ENCODE measurements at places on chromosomes 7 and 10. TPM values are rescaled to one million over a fixed set of nuclear protein-coding genes. Genes with fewer than 3 reads are reported as not detected.

- no peak for DNase-seq
Observed at GRCh38 chr7:42624471-42624870, 287.4 kb downstream of the C7orf25 start.

DNA sequence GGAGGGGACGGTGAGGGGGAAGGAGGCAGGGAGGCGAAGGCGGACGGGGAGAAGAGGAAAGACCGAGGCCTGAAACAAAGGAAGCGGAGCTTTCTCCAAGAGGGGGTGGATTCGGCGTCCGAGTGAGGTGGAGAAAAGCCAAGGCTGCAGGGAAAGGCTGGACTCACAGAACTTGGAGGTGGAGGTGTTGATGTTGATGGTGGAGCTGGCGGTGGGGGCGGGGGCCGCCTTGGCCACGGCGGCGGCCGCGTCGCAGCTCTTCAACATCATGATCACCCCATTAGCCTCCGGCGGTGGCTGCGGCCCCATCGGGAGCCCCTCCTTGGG, 578 bp downstream of the CACUL1 start:
- DNase-seq: peak; percentile 62

- peak; percentile 12 for DNase-seq
Observed at GRCh38 chr7:45456747-45457524, 117.2 kb upstream of the ADCY1 start.

The SLC16A9 gene
- 3.5 TPM for polyA plus RNA-seq

The ASB10 gene
- not detected for polyA plus RNA-seq

DNA sequence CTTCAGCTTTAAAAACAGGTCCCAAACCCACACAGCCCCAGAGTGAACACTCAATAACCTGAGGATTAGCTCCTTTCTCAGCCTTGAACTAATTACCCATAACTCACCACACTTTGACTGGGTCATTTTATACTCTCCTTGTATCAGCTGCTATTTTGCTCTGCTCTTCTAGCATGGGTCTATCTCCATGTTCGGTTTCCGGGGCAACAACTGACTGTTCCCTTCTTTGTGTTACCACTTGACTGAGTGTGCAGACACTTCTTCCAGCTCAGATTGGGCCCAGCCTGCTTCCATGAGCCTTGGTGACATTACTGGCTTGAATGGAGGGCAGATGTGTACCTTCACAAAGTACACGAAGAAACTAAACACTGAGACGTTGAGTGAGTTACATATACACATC, 31.5 kb upstream of the PRPS1L1 start:
- DNase-seq: no peak

GRCh38 chr10:131831561-131831960, 69.2 kb upstream of the PPP2R2D start:
- DNase-seq: no peak

DNA sequence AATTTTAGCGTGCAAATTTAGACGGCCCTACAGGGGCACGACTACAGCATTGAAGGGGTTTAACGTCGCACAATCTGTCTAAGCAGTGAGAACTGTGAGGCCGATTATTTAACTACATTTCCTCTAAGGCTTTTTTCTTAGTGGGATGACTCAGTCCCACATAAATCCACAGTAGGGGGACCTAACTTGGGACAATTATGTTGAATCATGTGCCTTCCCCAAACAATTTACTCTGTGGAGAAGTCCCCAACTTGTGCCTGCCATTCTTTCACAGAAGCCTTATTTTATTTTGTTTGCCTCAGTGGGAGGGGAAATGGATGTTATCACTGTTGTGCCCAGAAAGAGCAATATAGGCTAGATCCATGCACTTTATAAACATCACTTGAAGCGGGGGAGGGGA, 80.3 kb upstream of the CDCA7L start:
- DNase-seq: no peak

The C10orf62 gene
- polyA plus RNA-seq: not detected

DNA sequence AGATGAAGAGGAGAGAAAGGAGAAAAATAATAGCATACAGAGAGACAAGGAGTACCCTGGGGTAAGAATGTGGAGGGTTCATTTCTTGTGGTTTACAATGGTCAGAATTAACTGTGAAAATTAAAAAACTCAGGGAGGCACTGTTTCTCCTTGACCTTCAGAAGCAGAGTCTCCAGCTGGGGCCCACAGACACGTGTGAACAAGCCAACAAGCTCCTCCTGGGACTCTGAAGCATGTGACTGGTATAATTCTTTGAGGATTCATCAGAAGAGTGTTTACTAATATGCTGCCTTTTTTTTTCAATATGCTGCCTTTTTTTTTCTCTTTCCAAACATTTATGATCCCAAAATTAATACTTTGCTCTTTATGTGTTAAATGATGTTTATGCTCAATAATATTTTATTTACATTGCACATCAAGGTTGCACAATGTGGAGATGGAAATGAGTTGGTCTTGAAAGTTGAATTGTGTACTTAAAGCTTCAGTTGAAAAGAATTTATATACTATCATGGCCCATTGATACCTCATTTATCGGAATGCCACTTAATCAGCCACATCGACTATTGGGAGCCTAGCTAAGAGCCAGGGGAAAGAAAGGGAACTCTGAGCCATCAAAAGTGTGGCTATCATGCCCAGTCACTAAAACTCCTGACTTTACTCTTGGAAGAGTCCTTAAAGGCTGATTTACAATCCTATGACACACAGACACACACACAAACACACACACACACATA, 134.7 kb upstream of the RHOBTB1 start:
- no peak for DNase-seq

The MYOF gene
- 9.6 TPM for polyA plus RNA-seq

The MYL7 gene
- 20,231 TPM for polyA plus RNA-seq

The KIFBP gene
- 36.0 TPM for polyA plus RNA-seq

The CFTR gene
- 8.8 TPM for polyA plus RNA-seq

- no peak for DNase-seq
Observed at GRCh38 chr10:124320778-124321432, 97.8 kb downstream of the OAT start.

The IMPDH1 gene
- 20.5 TPM for polyA plus RNA-seq

DNA sequence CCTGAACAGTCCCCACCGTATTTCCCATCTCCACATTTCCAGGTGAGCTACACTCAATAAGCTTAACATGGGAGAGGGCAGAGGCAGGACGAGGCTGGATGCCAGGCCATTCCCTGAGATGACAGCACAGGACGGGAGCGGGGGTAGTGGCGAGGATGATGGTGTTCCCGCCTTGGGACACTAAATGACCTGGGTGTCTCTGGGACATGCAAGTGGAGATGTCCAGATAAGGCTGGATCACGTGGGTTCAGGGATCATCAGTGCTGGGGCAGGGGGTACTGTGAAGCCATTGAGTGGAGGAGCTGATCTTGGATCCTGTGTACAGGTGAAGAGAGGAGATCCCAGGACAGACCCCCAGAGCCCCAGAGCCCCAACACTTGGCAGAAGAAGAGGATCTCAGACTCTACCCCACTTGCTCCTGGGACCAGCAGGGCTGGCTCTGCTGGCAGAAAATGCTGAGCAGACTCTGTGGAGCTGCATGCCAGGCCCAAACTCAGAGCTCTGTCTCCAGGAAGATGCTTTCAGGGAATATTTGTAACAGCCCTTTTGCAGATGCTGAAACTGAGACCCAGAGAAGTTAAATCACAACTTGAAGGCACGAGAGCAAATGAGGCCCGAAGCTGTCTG, 29.7 kb upstream of the HSPA12A start:
- DNase-seq: no peak

GRCh38 chr7:93147363-93147762, 822 bp downstream of the SAMD9L start:
- DNase-seq: no peak

DNA sequence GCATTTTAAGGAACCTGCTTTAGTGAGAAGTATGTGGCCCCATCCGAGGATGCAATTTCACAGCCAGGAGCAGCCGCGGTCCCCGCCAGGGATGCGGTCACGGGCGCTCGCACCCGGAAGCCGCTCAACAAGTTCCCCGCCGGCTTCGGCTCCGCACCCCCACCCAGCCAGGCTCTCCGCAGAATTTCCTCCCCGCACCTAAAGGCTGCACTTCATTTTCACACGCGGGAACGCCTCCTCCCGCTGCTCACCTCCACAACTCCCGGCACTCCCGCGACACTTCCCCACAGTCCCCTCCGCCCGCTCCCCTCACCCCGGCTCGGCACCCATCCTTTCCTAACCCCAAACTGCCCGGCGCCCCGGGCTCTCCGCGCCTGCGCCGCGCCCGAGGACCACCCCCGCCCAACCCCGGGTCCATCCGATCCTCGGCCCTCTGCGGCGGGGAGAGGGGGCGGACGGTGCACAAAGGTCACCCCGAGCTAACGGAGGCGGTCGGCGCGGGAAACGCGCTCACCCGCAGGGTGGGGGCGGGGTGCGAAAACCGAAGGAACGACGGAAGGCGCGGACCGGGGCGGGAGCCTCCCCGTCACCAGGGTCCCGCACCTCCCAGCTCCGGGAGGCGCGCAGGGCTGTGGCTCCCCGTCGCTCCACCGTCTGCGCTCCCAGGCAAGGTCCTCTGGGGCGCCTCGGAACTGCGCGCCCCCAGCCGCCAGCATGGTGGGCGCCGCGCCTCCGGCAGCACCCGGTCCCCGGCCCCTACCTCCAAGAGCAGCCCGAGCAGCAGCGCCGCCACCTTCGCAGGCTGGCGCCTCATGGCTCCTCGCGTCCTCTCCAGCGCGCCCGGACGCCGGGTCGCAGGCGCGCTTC, 558 bp downstream of the VOPP1 start:
- peak; percentile 57 for DNase-seq

DNA sequence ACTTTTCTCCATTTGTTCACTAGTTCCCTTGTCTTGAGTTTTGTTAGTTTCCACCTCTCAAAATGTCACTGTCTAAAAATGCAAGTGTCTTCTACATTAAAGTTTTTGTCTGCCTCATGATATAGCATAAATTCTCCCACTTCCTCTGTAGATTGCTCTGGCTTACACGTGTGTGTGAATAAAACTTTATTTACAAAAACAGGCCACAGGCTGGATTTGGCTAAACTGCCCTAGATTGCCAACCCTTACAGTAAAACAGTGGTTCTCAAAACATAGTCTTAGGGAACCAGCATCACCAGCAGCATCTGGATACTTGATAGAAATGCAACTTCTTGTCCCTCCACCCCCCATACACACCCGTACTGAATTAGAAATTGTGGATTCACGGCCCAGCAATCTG, 207.8 kb downstream of the VTI1A start:
- no peak for DNase-seq

GRCh38 chr10:127450644-127451043, 98.5 kb upstream of the NPS start:
- DNase-seq: no peak

- no peak for DNase-seq
Observed at GRCh38 chr10:72094574-72094973, 6.2 kb upstream of the SPOCK2 start.

GRCh38 chr7:67855322-67855721, 858.7 kb downstream of the TYW1 start:
- no peak for DNase-seq

DNA sequence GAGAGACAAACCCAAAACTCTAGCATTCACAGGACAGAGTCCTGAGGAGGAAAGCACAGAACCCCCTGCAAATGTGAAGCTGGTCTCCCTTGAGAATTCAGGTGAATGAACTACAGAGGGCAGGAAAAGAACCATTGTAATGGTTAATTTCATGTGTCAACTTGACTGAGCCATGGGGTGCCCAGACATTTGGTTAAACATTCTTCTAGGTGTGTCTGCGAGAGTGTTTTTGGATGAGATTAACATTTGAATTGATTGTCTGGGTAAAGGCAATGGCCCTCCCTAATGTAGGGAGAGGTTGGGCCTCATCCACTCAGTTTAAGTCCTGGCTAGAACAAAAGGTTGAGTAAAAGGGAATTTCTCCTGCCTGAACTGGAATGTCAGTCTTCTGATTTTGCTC, 15.7 kb upstream of the CDK1 start:
- DNase-seq: no peak

The CALCR gene
- polyA plus RNA-seq: not detected

Measured in cardiac muscle cell (in vitro differentiated cells and primary cell).